ENCODE measurements at places on chromosomes 11 and 22. TPM values are rescaled to one million over a fixed set of nuclear protein-coding genes. Genes with fewer than 3 reads are reported as not detected.

The OR56A1 gene
- 0.25 TPM for total RNA-seq

DNA sequence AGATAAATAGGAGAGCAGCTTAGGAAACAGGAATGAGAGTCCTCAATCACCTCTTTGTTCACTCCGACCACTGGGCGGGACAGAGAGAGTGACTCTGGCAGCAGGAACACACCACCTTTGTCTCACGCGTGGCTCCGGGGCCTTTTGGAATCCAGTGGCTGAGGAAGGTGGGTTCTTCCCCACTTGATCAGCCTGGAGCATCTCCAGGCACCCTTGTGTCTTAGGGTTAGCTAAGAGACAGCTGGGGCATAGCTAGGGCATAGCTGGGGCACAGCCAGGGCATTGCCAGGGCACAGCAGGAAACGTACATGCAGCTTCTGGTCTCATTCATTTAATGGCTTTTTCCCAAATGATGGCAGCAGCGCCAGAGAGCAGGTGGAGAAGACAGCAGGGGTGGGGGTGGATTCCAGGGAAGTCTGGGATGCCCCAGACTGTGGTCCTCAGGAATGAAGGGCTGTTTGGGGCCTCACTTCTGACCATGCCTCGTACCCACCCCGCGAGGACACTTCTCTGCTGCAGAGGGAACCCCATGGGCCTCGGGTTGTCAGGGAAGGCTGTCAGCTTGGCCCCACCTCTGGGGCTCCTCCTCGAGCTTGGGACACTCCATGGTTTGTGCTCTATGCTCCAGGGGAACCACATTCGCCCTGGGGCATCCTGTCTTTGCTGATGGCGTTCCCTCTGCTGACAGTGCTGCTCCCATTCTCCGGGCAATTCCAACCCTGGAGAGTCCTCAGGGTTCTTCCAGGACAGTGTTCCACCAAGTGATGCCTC is 30.4 kb upstream of the SHANK2 start:
- H3K27me3 ChIP-seq = no peaks in the 10 kb centered on the region
- H3K27ac ChIP-seq = peak overlapping the region; percentile 80
- no peak overlapping the region for H3K4me3 ChIP-seq

GRCh38 chr22:19980766-19981165 is 35.9 kb downstream of the ARVCF start:
- H3K4me3 ChIP-seq = no peak overlapping the region
- peaks cover 24% of the 10 kb centered on the region for H3K4me1 ChIP-seq
- peaks cover 46% of the 10 kb centered on the region for H3K36me3 ChIP-seq
- no peaks in the 10 kb centered on the region for H3K27me3 ChIP-seq

- H3K27ac ChIP-seq = no peak overlapping the region
- no peaks in the 10 kb centered on the region for H3K27me3 ChIP-seq
- no peaks in the 10 kb centered on the region for H3K36me3 ChIP-seq
- no peak for DNase-seq
- no peaks in the 10 kb centered on the region for H3K4me1 ChIP-seq
- H3K4me3 ChIP-seq = no peak overlapping the region
These were observed 28.7 kb downstream of the C11orf58 start for GRCh38 chr11:16767137-16767536.

DNA sequence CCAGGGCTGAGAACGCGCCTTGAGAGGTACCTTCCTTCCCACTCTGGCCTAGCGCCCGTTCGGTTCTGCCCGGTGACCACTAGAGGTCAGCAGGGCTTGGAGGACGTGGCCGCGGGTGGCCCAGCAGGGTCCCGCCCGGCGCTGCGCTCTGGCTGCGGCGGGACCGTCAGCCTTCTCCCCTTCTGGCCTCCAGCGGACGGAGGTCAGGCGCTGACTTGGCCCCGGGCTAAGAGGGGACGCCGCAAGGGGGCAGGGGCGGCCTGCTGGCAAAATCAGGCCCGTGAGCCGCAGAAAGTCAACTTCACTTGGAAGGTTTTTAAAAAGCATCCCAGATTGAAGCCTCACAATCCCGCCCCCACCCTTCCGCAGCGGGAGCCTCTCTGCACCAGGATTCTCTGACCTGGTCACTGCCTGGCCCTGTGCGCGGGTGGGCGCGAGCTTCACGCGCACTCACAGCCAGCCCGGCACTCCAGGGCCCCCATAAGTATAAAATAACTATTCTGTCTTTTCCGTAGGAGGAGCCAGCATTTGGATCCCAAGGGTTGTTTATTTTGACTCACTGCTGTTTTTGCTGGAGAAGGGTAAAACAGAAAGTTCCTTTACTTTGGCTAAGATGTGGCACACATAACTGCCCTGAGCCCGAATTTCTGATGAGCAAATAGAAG is 23.2 kb upstream of the ZBTB16 start:
- peak overlapping the region; percentile 55 for H3K27ac ChIP-seq
- no peaks in the 10 kb centered on the region for H3K27me3 ChIP-seq
- peak overlapping the region; percentile 40 for H3K4me3 ChIP-seq
- no peaks in the 10 kb centered on the region for H3K36me3 ChIP-seq
- DNase-seq = peak; percentile 93
- H3K4me1 ChIP-seq = peaks cover 15% of the 10 kb centered on the region
